NCI-H446 treated with DMSO at 0.1 percent for 48 hours (cell line): ENCODE measurements at places on chromosomes 6 and 20.
A peak's percentile ranks its signal among the peaks of the same experiment; 100 is the strongest.

GRCh38 chr20:52577696-52578095 lies 386.1 kb upstream of the ZFP64 start:
- DNase-seq, result no peak

DNA sequence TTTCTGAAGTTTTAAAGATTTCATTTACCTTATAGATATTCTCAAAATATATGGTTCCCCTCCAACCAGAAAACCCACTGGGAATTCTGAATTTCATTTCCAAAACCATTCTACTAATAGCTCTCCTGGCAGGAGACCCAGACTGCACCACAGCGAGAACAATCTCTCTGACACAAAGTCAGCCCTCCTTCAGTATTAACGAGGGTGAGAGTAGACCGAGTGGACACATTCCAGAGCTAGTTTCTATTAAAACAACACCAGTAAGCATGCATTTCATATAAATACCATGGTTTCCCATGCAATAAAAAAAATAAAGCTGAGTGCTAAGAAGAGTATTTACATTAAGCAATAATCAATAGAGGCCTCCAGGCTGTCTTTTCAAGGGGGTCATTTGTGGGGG lies 899.6 kb upstream of the SLC35B3 start:
- no peak for DNase-seq

DNA sequence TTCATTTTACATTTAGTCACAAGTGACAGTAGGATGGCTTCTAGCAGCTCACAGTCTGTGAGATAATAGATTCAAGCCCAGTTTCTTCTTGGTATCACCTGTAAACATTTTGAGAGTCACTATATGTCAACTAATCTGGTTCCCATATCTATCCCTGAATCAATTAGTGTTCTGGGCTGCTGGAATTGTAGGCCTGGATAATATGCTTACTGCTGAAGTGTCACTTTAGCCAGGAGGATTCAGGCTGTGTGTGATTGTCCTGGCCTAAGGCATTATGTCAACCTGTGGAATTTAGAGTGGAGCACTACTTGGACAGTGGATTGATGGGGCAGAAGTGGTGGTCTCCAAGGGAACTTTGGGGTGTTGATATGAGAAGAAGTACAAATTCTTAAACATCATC lies 1071.8 kb upstream of the CITED2 start:
- DNase-seq, result no peak

DNA sequence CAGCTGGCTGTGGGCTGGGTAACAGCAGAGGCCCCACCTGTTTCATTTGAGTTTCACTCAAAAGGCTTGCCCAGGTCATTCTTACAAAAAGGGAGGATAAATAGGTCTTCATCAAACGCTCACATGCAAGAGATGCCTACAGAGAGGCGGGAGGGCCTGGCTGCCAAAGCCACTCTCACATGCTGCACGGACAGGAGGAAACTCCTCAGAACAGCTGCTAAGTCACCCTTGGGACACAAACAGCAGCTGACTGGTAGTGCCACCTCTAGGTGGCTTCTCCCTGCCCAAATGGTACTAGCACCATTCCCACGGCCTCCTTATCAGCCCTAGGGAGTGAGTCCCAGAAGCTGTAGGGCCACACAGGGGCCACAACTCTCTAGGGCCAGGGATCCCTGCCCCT lies 23.8 kb downstream of the SLC22A23 start:
- no peak for DNase-seq

DNA sequence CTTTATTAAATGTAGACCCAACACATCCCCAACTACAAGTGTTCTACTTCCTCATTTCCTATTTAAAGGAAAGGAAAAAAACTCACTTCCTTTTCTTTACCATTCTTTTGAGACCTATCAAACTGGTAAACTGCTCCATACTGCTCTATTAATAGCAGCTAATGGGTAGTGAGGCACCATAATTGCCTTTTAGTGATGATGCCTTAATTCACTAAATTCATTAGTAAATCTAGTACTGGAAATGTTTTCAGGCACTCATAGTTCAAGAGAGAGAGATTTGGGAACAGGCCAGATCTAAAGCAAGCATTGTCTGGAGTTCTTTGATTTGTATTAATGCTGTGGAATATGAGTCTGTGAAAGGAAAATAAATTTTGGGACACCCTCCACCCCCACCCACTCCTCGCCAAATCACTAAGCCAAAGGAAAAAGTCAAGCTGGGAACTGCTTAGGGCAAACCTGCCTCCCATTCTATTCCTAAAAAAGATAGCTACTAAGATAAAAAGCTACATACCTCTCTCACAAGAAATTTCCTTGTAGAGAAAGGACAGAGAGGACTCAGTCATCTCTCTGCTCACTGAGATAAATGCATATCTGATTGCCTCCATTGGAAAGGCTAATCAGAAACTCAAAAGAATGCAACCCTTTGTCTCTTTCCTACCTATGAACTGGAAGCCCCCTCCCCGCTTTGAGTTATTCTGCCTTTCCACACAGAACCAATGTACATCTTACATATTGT lies 13.6 kb upstream of the IBTK start:
- DNase-seq, result no peak

DNA sequence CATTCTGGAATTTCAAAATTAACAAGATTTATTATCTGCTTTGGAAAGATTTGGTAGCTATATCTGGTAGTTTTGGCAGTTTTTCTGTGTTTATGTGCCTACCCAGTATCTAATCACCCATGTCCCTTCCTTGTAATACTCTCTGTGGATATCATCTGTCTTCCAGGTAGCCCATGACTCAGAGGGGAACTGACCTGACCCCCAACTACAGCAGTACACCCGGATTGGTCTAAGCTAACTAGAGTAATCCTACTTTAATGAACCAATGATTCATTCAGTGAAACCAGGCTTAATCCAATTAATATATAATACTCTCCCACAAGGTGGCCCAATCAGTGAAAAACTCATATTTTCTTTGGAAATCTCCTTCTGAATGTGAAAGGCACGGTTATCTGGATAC lies 295.3 kb upstream of the SULF2 start:
- no peak for DNase-seq

GRCh38 chr20:15703171-15703911 lies 869.9 kb downstream of the KIF16B start:
- no peak for DNase-seq

DNA sequence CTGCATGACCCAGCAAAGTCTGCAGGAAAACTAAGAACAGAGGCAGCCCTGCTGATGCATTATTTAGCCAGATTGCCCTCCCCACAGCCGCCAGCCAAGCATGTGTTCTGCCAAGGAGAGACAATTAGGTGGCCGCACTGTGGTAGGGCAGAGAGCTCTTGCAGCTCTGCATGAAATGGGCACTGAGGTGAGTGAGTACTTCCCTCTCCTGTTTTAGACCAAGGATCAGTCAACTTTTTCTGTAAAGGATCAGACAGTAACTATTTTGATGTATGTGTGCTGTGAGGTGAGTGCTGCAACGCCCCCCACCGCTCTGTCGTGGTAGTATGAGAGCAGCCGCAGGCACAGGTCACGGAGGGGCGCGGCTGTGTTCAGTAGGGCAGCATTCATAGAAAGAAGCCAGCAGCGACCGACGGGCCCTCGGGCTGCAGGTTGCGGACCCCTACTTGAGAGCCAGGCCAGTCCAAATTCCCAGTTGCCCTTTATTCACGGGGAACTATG lies 23.8 kb upstream of the FAM50B start:
- DNase-seq, result peak; percentile 47

- no peak for DNase-seq
These were observed 88.5 kb downstream of the BCAS1 start for GRCh38 chr20:53981752-53982437.

- DNase-seq, result no peak
These were observed 74.4 kb upstream of the FOXC1 start for GRCh38 chr6:1535295-1535694.

- DNase-seq, result no peak
These were observed 36.6 kb downstream of the ADGRF4 start for GRCh38 chr6:47734831-47735481.

DNA sequence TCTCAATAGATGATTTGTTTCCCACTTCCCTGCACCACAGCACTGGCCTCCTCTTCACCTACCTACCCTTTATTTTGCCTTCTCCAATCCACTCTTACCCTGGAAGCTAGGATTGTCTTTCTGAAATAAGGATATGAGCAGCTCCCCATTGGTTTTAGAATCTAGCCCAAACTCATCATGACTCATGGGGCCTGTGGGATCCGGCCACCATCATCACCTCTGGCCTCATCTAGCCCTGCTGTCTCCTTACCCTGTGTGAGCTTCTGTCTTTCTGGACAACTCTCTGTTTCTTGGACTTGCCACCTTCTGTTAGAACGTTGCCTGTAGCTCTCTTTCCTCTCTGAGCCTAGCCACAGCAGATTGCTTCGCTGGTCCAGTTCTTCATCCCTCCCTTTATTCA lies 277.1 kb downstream of the PAX1 start:
- DNase-seq, result no peak

- DNase-seq, result no peak
These were observed 896 bp upstream of the RNASET2 start for GRCh38 chr6:166957087-166957804.

- peak; percentile 21 for DNase-seq
These were observed 41.8 kb upstream of the ARFGEF2 start for GRCh38 chr20:48879612-48880245.

DNA sequence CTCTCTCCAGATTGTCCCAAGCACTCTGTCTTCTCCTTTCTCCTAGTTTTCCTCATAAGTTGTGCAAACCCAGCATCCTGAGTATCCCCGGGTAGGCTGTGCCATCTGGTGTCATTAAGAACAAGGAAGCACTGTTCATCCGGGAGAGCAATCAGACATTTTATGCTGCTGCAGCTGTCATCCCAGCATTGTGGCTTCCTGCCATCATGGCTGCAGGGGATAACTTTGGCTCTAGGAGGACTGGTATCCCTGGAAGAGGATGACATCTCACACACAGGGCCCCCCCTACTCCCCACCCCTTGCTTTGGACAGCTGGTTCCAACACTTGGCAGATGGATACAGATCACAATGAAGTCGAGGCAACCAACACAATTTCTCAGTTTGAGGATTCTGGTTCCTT lies 1195.1 kb upstream of the MAP3K7 start:
- DNase-seq, result peak; percentile 93

DNA sequence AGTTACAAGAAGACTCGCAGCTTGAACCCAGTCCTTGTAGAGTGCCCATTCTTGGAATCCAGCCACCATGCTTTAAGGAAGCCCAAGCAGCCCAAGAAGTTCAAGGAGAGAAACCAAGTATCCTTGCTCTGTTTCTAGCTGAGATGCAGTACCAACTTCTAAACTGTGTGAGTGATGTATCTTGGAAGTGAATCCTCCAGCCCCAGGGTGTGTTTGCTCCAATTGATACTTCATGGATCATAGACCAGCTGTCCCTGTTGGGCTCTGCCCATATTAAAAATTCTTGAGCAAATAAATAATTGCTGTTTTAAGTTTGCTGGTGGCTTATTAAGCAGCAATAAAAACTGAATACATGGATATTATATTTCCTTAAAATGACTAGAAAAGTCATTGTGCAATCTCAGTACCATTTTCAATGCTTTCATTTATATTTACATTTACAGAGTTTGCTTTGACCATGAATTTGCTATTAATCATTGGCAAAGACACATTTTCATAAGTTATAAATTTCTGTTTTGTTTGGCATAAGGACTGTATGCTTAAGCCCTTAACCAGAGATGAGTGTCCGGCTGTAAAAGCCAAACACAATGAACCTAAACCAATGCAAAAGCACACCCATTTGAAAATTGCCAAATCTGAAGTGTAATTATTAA lies 9.2 kb downstream of the SPTLC3 start:
- DNase-seq, result no peak

DNA sequence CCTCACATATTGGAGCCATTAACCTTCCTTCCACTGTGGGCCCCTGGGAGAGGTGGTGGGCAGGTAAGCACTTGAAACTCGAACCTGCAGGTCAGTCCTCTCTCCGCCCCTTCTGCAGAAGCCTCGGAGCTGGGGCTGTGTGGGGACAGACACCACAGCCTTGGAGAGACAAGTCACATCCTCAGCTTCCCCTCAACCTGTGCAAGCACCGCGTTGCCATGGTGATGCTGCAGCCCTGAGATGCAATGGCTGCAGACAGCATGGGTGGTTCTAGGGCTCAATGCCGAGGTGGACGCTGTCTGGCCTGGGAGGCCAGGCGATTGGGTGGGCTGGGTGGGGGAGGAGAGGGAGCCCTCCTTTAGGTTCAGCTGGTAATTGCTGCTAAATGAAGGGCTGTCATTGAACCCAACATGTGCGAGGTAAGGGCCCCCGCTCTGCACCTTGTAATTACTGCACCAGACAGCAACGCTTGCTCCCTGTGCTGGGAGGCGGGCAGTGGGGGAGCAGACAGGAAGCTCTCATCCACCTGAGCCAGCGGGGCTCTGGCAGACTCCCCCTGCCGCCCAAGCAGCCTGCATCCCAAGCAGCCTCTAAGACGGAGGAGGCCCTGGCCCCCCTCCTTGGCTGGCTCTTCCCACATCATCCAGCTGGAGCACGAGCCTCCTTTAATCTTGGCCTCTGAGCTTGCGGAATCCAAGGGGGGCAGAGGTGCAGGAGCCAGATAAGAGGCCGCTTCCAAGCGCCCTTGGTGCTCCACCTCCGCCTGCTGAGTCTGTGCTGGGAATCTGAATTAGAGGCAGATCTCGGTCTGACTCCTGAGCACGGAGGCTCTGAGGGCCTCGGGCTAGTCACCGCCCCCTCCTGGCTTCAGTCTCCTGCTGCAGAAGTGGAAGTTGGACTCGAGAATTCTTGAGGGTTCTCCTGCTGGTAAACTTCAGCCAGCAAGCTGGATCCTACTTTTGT lies 39.8 kb upstream of the CDH22 start:
- DNase-seq, result no peak

- DNase-seq, result no peak
These were observed 31.2 kb downstream of the CEP43 start for GRCh38 chr6:167030222-167031072.

DNA sequence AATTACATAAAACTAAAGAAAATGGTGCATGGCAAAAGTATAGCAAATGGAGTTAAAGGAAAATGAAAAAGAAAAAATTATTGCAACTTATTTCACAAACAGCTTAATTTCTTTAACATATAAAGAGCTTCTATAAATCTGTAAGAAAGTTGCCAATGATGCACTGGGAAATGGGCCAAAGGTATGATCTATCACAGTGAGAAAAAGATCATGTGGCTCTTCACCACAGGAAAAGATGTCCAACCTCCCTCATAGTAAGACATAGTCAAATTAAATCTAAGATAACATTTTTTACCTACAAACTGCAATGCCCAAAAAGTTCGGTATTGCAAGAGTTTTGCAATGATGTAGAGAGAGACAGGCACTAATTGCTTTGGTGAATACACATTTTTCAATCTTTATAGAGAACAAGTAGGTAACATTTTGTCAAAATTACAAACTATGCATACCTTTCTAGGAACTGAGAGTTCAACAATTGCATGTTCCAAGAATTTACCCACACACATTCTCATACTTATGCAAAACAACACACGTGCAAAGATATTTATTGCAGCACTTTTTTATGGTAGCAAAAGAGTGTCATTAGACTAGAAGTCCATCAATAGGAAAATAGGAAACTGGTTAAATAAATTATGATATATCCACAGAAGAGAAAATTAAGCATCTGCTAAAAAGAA lies 372.6 kb downstream of the QKI start:
- no peak for DNase-seq

GRCh38 chr6:36625158-36625919 lies 31.2 kb downstream of the SRSF3 start:
- DNase-seq, result peak; percentile 97
